ENCODE measurements at places on chromosomes 12 and 14. TPM values are rescaled to one million over a fixed set of nuclear protein-coding genes. Genes with fewer than 3 reads are reported as not detected.

DNA sequence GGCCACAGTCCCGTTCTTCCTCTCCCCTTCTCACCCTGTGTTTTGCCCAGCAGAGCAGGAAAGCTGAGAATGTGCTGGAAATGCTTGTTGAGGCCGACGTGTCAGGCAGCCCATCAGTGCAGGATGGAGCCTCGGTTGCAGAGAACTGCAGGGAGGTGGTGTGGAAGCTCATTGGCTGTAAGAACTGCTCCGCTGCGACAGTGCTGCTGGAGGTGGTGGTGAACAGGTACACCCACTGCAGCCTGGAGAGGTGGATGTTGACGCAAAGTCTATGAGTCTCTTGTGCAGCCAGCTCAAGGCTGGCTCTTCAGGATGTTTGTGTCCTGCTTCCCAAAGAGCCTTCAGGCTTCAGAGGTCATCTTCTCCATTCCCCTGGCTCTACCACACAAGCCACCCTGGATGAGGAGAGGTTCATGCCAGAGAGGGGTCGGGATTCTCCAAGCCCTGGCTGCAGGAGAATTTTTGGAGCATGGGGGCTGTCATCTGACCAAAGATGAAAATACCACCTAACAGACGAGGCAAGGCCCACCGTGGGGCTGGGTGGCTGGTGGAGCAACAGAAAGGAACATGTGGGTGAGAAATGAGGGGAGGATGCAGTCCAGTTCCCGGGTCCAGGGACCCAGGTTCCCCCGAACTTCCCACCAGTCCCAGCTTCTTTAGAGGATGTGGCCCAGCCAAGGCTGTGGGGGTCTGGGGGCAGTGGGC, 174.1 kb upstream of the PRMT8 start:
- DNase-seq = no peak

The ARMH4 gene
- total RNA-seq = 2.3 TPM

DNA sequence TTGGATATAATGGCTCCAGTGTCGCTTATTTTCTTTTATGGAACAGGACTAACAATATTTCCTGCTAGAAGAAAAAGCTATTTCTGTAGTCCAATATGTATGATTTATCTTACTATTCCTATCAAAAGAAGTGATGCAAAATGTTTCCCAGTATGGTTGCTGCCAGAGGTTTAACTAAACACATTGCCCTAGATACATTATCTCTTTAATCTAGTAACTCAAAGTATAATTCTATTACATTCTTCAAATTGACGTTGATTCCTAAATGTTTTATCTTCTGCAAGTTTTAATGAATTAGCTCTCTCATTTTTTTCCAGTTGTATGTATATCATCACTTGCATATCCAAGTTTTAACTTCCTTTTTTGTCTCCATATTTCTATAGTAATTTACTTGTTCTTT, 28.2 kb downstream of the GYS2 start:
- no peak for DNase-seq

The NKX2-1 gene
- total RNA-seq = not detected

GRCh38 chr12:94769047-94769420, 118.7 kb upstream of the TMCC3 start:
- DNase-seq = no peak

The EGLN3 gene
- 13.0 TPM for total RNA-seq

The ESR2 gene
- 1.8 TPM for total RNA-seq

The CMA1 gene
- total RNA-seq = not detected

The SLC6A15 gene
- 1.8 TPM for total RNA-seq

The ART4 gene
- 0.27 TPM for total RNA-seq

- no peak for DNase-seq
Observed at GRCh38 chr14:61700104-61700886, 5.0 kb downstream of the HIF1A start.

DNA sequence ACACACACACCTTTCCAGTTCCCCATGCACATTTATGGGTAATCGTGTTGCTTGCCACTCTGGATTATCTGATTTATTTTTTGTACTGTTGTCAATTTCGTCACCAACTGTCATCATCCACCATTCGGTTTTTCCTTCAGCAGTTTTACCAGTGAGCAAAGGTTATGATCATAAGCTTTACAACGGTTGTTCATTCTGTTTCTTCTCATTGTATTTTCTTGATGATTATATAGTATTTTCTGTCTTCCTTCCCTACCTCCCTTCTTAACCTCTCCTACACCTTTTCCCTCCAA, 680 bp downstream of the NECAP1 start:
- DNase-seq = no peak

DNA sequence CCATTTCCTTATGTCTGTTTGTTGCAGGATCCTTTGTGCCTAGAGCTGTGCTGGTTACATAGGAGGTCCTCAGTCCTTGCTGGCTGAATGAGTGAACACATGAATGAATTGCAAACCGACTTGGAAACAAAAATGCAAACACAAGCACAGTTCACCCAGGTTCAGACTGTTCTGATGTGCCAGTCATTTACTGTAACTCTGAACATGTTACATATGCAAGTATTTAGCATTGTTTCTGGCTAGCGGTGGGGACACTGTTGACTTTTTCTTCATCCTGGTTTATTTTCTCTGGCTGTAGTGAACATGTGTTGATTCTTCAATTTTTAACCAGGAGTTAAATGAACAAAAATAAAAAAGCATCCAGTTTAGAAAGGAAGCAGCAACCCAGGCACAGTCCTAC, 33.4 kb downstream of the TSPAN9 start:
- no peak for DNase-seq

The DEPDC4 gene
- total RNA-seq = 0.82 TPM

- DNase-seq = no peak
Observed at GRCh38 chr12:4250691-4251090, 22.9 kb upstream of the CCND2 start.

The CISTR gene
- total RNA-seq = not detected

The KIF26A gene
- total RNA-seq = 2.1 TPM

The OTX2 gene
- not detected for total RNA-seq

The APOF gene
- total RNA-seq = not detected

DNA sequence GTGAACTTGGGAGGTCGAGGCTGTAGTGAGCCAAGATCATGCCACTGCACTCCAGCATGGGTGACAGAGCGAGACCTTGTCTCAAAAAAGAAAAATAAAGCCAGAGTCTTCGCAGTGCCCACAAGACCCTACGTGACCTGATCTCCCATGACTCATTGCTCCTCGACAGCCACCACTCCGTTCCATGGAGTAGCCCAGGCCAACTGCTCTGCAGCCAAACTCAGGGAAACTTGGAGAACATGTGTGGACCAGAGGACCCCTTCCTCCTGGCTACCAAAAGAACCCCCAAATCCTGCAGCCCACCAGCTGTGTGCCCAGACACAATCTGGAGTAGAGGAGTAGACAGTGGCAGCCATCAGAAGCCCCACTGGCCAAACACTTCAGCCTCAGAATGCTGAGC, 32.1 kb upstream of the PPP2R5C start:
- DNase-seq = no peak

GRCh38 chr12:30882706-30883105, 43.8 kb upstream of the TSPAN11 start:
- no peak for DNase-seq

DNA sequence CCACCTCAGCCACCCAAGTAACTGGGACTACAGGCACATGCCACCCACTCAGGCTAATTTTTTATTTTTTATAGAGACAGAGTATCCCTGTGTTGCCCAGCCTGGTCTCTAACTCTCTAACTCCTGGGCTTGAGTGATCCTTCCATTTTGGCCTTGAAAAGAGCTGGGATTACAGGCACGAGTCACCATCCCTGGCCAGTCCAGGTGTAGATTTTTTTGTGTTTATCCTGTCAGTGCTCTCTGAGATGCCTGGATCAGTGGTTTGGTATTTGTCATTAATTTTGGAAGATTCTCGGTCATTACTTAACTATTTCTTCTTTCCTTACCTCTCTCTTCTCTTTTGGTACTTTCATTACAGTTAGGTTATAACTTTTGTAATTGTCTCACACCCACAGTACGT, 5.3 kb upstream of the HIF1A start:
- DNase-seq = no peak

- DNase-seq = no peak
Observed at GRCh38 chr14:77562681-77563080, 53.8 kb downstream of the SPTLC2 start.

The GALNT8 gene
- total RNA-seq = 1.3 TPM

- DNase-seq = no peak
Observed at GRCh38 chr14:68230950-68231717, 411.6 kb downstream of the RAD51B start.

The AHSA1 gene
- 120 TPM for total RNA-seq
